ENCODE measurements at places on chromosomes 16 and 17.

DNA sequence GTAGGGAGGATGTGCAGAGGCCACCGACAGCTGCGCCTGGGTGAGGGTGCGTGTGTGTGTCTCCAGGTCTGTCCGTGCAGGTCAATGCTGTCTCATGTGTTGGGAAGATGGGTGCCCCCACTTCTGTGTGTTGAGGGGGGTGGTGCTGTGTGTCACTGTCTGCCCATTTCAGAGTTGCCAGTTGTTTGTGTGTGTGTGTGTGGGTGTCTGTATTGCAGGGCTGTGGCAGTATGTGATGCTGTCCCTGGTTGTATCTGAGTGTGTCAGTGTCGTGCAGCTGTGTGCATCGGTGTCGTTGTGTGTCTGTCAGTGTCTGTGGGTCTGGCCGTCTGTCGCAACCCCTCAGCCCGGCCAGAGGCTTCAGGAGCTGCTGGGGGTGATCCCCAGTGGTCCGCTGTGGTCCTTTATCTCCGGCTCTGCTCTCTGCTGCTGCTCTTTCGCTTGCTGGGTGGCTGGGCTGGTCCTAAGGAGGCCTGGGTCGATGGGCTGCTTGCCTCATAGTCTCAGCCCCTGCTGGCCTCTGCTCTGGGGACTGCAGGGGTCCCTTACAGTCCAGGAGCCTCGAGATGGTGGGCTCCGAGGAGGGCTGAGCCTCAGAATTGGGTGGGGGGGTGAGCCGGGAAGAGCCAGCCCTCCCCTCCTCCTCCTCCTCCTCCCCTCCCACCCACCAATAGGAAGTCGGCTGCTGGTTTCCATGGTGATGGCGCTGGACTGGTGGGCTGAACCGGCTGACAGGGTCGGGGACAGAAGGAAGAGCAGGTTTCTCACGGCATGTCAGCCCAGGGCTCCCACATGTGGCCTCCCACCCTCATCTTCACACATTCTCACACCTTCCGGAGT lies at the start of gene TSPOAP1:
Gene TSPOAP1 (minus strand): TSS at position 601 of the 840 bp plus-strand sequence. CDS start 875 bp downstream, outside the sequence.
- no peak for DNase-seq

- DNase-seq = no peak
These were observed 372.3 kb upstream of the ZFHX3 start for GRCh38 chr16:73420244-73420643.

- no peak for DNase-seq
These were observed 47.6 kb downstream of the HSD17B2 start for GRCh38 chr16:82082543-82083244.

- peak; percentile 52 for DNase-seq
These were observed 4.0 kb upstream of the ABCC3 start for GRCh38 chr17:50630524-50631194.

DNA sequence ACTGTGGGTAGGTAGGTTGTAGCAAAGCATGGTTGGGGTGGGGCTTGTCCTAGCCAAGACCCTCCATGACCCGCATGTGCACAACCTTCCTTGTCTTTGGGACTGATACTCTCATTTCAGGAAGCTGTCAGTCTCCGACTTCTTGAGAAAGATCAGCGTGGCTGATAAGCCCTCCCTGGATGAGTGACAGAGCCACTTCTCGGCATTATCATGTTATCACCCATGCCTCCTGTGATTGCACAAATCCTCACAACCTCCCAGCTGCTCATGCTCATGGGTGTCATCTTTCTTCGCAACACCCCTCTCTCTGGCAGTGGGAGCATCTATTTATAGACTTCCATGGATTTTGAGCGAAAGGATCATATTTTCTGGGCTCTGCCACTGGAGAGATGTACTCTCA lies 314.2 kb downstream of the FOXL1 start:
- DNase-seq = no peak

GRCh38 chr16:4372001-4372577 lies 441 bp downstream of the VASN start:
- DNase-seq = no peak

DNA sequence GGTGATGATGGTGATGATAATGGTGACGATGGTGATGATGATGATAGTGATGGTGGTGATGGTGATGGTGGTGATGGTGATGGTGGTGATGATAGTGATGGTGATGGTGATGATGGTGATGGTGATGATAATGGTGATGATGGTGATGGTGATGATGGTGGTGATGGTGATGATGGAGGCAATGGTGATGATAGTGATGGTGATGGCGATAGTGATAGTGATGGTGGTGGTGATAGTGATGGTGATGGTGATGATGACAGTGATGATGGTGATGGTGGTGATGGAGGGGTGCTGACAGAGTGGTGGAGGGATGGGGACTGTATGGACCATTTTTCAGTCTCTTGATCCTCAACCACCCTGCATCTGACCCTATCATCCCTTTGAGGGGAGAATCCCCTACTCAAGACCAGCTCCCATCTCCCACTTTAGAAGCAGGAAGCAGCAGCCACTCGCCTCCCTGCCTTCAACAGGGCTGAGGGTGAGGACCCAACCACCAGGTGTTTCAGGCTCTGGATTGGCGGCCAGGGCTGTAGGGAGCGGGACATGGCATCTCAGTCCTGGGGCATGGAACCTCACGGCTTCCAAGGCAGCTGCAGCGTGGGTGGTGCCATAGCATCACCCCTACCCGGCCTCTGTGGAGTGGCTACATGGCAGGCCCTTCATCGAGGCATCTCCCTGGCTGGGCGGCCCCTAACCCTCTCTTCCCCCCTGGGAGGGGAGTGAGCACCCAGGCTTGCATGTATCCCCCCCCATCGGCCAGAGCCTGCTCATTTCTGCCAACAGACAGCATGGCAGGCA lies 4.5 kb downstream of the FSCN2 start:
- DNase-seq = no peak

GRCh38 chr16:17481736-17482135 lies 11.0 kb upstream of the XYLT1 start:
- DNase-seq = no peak

GRCh38 chr17:82815790-82816305 lies 24.0 kb downstream of the ZNF750 start:
- no peak for DNase-seq

GRCh38 chr17:35213412-35213940 lies 19.3 kb upstream of the SLC35G3 start:
- no peak for DNase-seq

DNA sequence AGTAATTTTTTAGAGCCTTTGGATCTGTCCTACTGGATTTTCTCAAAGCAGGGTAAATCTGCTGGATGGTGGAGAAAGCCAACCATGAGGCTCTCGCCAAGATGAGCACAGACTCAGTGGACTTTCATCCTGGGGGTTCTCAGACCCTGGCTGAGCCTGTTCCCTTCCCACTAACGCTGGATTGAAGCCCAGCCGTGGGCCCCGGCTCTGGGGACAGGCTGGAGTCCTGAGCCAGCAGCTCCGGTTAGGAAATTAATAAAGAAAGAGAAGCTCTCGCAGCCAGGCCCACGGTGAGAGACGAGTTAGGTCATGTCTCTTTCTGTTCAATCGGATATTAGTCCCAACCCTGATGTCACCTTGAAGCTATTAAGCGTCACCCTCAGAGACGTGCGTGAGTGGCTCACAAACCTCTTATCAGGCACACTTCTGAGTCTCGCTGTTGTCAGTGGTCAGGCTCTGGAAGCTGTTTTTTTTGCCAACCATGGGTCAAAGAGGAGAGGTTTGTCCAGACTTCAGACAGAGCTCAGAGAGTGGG lies 27.1 kb downstream of the MEOX1 start:
- DNase-seq = no peak

DNA sequence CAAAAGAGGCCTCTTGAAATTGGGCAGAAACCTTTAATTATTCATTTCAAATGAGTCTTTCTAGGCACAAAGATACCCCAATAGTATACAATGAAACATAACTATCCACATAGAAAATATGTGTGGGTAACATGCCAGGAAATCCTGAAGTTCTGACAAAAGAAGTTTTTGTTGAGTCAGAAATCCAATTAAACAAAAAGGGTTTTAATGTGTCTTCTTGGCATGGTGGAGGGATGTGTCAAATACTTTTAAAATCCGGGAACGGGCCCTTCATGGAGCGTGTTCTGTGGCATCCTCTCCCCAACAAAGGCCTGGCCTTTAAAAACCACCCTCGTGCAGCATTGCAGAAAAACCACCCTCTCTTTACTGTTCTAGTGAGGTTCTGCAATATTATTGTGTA lies 14.2 kb downstream of the CDRT4 start:
- no peak for DNase-seq

- peak; percentile 27 for DNase-seq
These were observed 233.8 kb downstream of the SNX29 start for GRCh38 chr16:12210258-12210880.

GRCh38 chr16:74931445-74931844 lies 53.5 kb downstream of the WDR59 start:
- DNase-seq = no peak

All from NCI-H2029 (cell line).